ENCODE measurements at places on chromosomes 13 and 19. TPM values are rescaled to one million over a fixed set of nuclear protein-coding genes. Genes with fewer than 3 reads are reported as not detected.

The RNF113B gene
- not detected for total RNA-seq

The B3GNT8 gene
- total RNA-seq = 2.0 TPM

The LCP1 gene
- 1,009 TPM for total RNA-seq

The OLFM2 gene
- 17.9 TPM for total RNA-seq

The USHBP1 gene
- not detected for total RNA-seq

The ZNF582 gene
- 5.0 TPM for total RNA-seq

The LILRA5 gene
- total RNA-seq = not detected

The KLK10 gene
- not detected for total RNA-seq

The TUBB4A gene
- 11.6 TPM for total RNA-seq

- H3K4me3 ChIP-seq = no peak overlapping the region
- H3K36me3 ChIP-seq = no peaks in the 10 kb centered on the region
- H3K27me3 ChIP-seq = peaks cover 8% of the 10 kb centered on the region
- no peaks in the 10 kb centered on the region for H3K4me1 ChIP-seq
Observed at GRCh38 chr19:30665449-30665848, 293.3 kb downstream of the ZNF536 start.

DNA sequence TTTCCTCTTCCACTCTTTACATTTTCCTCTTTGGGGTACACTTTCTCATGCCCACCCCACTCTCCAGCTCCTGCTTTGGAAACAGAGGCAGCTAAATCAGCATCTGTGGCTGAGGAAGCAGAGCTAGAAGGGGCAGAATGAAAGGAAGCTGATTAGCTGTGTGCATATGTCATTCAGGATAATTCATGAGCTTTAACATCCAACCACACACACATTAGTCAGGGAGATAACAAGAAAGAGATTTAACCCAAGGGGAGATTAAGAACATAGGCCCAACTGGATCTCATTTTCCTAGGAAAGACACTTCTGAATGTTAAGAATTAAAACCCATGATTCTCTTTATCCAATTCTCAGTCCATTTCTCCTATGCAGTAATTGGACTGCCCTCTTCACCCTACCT, 405.5 kb downstream of the TBC1D4 start:
- no peaks in the 10 kb centered on the region for H3K4me1 ChIP-seq
- H3K36me3 ChIP-seq = no peaks in the 10 kb centered on the region
- peaks cover 1% of the 10 kb centered on the region for H3K27me3 ChIP-seq
- no peak overlapping the region for H3K27ac ChIP-seq
- no peak overlapping the region for H3K4me3 ChIP-seq
- no peak for DNase-seq

DNA sequence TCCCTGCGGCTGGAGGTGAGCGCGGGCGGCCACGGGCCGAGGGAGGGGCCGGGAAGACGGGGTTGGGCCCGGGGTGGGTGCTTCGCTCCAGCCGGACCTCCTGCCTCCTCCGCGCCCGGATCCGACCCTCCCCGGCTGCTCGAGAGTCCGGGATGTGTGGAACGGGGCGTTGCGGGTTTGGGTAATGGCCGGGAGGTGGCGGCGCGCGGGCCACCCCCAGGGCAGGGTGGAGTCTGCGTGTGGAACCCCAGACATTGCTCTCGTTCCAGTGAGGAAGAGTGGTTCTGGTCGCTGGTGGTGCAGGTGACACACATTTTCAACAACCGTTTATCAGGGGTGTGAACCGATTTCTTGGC, 38.8 kb downstream of the ARHGEF7 start:
- no peak for DNase-seq
- H3K27me3 ChIP-seq = peaks cover 18% of the 10 kb centered on the region
- peak overlapping the region; percentile 93 for H3K4me3 ChIP-seq
- H3K4me1 ChIP-seq = peaks cover 23% of the 10 kb centered on the region
- peaks cover 9% of the 10 kb centered on the region for H3K36me3 ChIP-seq
- peak overlapping the region; percentile 97 for H3K27ac ChIP-seq

- peak overlapping the region; percentile 73 for H3K4me3 ChIP-seq
- H3K27ac ChIP-seq = peak overlapping the region; percentile 33
- DNase-seq = peak; percentile 44
- peaks cover 49% of the 10 kb centered on the region for H3K4me1 ChIP-seq
Observed at GRCh38 chr19:41564515-41565378, 11.2 kb upstream of the CEACAM21 start.

DNA sequence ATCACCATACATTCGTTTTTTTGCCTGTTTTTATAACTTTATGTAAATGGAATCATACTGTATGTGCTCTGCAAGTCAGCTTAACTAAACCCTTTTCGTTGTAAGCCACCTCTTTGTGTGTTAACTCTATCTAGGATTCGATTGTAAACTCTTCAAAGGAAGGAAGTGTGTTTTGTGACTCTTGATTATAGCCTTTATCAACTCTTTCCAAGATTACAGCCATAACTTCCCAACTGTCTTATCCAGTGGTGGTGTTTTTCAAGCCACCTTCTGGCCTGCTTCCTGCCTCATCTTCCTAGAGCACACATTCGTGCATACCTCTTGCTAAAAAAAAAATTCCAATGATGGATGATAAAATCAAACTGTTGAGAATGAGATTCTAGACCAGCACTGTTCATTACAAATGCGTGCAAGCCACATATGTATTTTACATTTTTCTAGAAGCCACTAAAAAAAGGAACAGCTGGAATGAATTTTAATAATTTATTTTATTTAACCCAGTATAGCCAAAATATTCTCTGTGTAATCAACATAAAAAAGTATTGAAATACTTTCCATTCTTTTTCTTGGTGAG, 12.0 kb upstream of the FBXL3 start:
- peaks cover 2% of the 10 kb centered on the region for H3K4me1 ChIP-seq
- DNase-seq = no peak
- H3K27ac ChIP-seq = no peak overlapping the region
- H3K36me3 ChIP-seq = peaks cover 3% of the 10 kb centered on the region
- H3K4me3 ChIP-seq = no peak overlapping the region

DNA sequence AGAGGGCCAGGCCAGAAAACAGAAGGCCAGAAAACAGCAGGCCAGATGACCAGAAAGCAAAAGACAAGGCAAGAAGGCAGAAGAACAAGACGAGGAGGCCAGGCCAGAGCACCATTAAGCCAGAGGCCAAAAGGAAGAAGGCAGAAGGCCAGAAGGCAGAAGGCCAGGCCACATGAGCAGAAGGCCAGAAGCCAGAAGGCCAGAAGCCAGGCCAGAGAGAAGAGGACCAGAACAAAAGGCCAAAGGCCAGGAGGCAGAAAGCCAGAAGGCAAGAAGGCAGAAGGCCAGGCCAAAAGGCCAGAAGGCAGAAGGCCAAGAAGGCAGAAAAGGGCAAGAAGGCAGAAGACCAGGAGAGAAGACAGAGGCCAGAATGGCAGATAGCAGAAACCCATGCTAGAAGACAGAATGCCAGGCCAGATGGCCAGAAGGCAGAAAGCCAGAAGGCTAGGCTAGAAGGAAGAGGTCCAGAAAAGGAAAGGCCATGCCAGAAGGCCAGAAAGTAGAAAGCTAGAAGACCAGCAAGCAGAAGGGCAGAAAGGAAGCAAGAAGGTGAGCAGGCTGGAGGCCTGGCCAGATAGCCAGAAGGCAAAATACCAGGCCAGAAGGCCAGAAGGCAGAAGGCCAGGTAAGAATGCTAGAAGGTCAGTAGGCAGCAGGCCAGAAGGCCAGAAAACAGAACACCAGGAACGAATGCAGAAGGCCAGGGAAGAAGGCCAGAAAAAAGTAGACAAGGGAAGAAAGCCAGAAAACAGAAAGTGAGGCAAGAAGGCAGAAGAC, 187.6 kb downstream of the TUBA3C start:
- H3K4me1 ChIP-seq = no peaks in the 10 kb centered on the region
- no peak overlapping the region for H3K4me3 ChIP-seq

DNA sequence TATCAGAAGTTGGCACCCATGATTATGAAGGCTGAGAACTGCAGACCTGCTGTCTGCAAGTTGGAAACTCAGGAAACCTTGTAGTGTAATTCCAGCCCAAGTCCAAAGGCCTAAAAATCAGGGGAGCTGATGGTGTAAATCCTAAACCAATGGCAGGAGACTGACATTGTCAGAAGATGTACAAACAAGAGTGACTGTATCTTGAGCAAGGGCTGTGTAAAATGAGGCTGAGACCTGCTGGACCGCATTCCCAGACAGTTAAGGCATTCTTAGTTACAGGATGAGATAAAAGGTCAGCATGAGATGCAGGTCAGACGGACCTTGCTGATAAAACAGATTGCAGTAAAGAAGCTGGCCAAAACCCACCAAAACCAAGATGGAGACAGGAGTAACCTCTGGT, 147.7 kb downstream of the COG6 start:
- no peak for DNase-seq
- H3K27me3 ChIP-seq = no peaks in the 10 kb centered on the region
- H3K4me1 ChIP-seq = peaks cover 2% of the 10 kb centered on the region
- no peak overlapping the region for H3K27ac ChIP-seq
- H3K36me3 ChIP-seq = peaks cover 4% of the 10 kb centered on the region
- no peak overlapping the region for H3K4me3 ChIP-seq

DNA sequence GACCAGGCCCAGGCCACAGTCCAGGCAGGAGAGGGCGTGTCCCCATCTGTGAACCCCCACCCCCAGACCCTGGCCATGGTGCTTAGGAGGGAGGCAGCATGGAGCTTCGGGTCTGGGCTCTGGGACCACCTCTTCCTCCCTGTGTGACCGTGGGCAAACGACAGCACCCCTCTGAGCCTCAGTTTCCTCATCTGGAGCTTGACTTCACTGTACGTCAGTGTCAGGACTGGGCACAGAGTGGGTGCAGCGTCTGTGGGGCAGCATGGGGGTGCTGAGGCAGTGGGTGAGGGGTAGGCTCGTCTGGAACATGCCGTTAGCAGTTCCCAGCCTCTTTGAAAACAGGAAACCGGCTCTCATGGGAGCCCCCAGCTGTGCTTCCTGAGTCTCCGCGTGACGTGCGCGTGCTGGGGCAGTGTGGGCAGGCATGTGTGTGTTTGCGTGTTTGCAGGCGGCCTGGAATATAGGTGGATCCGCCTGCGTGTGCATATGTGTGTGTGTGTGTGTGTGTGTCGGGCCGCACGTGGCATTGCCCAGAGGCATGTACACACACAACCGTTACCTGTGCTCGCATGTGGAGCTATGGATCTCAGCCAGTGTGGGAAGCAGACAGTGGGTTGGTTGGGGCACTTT, 15.8 kb downstream of the ARRDC2 start:
- H3K27ac ChIP-seq = peak overlapping the region; percentile 90
- H3K36me3 ChIP-seq = peaks cover 2% of the 10 kb centered on the region
- peaks cover 40% of the 10 kb centered on the region for H3K4me1 ChIP-seq
- peak overlapping the region; percentile 77 for H3K4me3 ChIP-seq

DNA sequence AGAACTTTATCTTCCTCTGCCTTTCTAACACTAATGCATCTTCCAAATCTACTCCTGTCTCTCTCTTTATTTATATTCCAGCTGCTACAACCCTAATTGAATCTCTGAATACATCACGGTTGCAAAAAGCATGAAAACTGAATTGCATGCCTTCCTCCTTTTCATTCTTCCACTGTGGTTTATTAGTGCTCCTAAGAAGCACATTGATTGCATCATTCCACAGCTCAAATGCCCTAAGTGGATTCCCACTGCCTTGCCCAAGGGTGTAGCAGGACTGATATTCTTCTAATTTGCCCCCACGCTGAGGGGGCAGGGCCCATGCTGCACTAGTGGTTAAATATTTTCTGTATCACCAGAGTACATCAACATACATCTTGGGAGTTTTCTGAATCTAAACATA, 640.8 kb downstream of the EFNB2 start:
- H3K4me3 ChIP-seq = no peak overlapping the region
- no peak for DNase-seq
- H3K27ac ChIP-seq = no peak overlapping the region
- H3K4me1 ChIP-seq = no peaks in the 10 kb centered on the region
- H3K27me3 ChIP-seq = no peaks in the 10 kb centered on the region

DNA sequence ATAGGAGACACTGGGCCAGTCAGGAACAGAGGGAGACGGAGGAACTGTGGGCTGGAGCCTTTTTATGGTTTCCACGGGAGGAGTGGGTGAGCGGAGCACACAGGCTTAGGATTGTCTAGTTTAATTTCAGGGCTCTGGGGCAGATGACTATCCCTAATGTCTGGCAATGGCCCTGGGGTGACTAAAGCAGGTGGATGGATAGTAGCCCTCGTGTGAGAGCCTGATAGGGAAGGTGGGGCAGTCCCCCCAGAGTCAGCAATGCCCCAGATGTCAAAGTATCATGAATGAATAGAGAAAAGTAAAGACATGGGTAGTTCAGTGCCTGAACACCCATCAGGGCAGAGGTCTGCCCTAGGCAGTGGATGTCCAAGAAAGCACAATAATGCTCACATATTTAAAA, 94.2 kb downstream of the ZDHHC20 start:
- no peak overlapping the region for H3K4me3 ChIP-seq
- peaks cover 26% of the 10 kb centered on the region for H3K4me1 ChIP-seq
- H3K36me3 ChIP-seq = no peaks in the 10 kb centered on the region
- H3K27me3 ChIP-seq = no peaks in the 10 kb centered on the region

GRCh38 chr13:66430269-66430668, 799.9 kb downstream of the PCDH9 start:
- H3K27ac ChIP-seq = no peak overlapping the region
- H3K36me3 ChIP-seq = no peaks in the 10 kb centered on the region
- H3K27me3 ChIP-seq = no peaks in the 10 kb centered on the region
- no peak for DNase-seq
- H3K4me3 ChIP-seq = no peak overlapping the region
- no peaks in the 10 kb centered on the region for H3K4me1 ChIP-seq

DNA sequence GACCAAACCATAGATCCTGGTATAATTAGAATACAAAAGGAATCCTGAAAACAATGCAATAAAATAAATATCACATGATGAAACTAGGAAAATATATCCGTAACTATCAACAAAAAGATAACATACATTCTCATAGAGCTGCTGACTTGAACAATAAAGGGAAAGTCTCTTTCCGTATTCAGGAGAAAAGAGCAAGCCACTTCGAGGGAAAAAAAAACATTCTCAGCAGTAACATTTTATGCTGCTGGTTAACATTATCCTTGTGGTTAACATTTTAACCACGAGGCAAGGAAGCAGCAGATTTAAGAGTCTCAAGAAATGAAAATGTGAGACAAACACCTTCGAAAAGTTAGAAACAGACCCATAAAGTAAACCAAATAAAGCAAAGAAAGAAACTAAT, 25.8 kb downstream of the NALCN start:
- no peaks in the 10 kb centered on the region for H3K36me3 ChIP-seq
- H3K4me3 ChIP-seq = no peak overlapping the region
- peaks cover 5% of the 10 kb centered on the region for H3K4me1 ChIP-seq
- no peak overlapping the region for H3K27ac ChIP-seq
- no peaks in the 10 kb centered on the region for H3K27me3 ChIP-seq

Data from activated naive CD8-positive, alpha-beta T cell treated with anti-CD3 and anti-CD28 coated beads, Interleukin-2, amount 10 ng/mL, durations not matched to agents 7 days and 5 days (primary cell).